HEK293T (cell line): ENCODE measurements at places on chromosomes 1 and 21.

DNA sequence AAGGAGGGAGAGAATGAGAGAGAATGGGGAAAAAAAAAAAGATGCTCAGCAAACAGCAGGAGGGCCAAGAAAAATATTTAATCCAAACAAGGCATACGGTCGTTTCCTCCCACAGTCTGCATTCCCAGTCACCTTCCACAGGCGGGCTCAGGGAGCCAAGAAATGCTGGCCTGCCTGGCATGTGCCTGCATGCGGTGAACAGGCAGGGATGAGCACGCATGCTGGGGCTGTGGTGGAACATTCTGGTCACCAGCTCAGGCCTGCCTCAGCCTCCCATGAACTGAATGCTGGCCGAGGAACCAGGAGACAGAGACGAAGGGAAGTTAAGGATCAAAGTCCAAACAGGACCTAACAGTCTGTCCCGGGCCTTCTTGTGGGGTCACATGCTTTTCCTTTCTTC is 335.3 kb downstream of the ASTN1 start:
- no peak for DNase-seq

DNA sequence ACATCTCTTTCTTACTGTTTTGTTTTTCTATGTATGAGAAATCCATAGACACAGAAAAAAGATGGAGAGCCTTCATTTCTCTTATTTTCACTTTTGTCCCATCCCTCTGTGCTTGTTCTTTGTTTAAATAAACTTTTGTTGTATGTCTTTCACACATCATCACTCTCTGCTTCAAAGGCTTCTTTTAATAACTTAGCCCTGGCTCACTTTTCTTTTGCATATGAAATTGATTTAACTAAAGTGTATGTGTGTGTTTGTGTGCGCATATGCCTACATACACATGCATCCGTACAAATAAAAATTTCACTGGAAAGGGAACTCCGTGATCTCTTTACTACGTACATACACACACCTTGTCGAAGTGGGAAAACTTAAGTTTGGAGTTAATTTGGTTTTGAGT is 168.6 kb downstream of the NFIA start:
- DNase-seq = no peak

- no peak for DNase-seq
Measured at GRCh38 chr1:173393659-173394000, 83.5 kb upstream of the PRDX6 start.

GRCh38 chr1:197955486-197956394 is 38.6 kb downstream of the LHX9 start:
- DNase-seq = no peak

GRCh38 chr1:150548632-150549495 is at the start of gene ADAMTSL4:
Gene ADAMTSL4, plus strand, starts transcription at chr1:150549408. Its CDS starts 2,881 bp downstream, at chr1:150552289.
- peak; percentile 78 for DNase-seq

- DNase-seq = no peak
Measured at GRCh38 chr1:212651977-212652376, 43.4 kb downstream of the ATF3 start.

GRCh38 chr1:170085091-170085490 is 10.6 kb upstream of the KIFAP3 start:
- no peak for DNase-seq

- no peak for DNase-seq
Measured at GRCh38 chr1:29668551-29669157, 432.3 kb downstream of the PTPRU start.

GRCh38 chr1:38846210-38846609 is 13.4 kb downstream of the RRAGC start:
- no peak for DNase-seq
